ENCODE measurements at places on chromosomes 2 and 18.

DNA sequence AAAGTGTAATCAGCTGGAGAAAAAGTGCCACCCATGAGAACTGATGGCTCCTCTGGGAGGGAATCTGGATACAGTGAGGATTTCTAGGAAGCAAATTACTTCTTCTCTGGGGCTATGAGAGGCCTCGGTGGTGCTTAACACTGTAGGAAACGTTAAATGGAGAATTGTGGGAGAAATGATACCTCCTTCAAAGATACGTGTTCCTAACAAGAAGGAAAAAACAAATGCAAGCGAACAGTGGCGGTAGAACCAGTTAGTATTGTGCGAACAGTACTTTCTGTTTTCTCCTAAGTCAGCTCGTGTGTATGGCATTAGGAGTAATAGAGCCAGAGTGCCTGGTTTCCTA lies 587 bp upstream of the MTIF2 start:
- DNase-seq, result peak; percentile 46

- no peak for DNase-seq
These were observed 350.5 kb upstream of the ETAA1 start for GRCh38 chr2:67046591-67046990.

- no peak for DNase-seq
These were observed 18.9 kb upstream of the BAZ2B start for GRCh38 chr2:159635006-159635789.

GRCh38 chr2:149953627-149954026 lies 366.1 kb upstream of the MMADHC start:
- DNase-seq, result no peak

DNA sequence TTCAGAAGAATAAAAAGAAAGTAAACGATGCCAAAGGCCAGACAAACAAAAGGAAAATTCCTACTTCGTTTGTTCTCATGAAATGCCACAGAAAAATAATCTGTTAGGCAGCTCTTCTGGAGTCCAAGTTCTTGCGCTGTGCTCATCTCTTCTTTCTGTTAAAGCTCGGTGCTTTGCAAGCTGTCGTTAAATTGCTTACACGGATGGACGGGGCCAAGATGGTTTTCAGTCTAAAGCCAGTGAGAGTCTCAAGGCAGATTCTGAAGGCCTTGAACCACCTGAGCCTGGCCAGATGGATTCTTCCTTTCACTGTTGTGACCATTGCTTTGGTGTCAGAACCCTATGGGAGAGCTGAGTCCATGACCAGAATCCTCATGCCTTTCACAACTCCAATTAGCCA lies 97.6 kb upstream of the RMDN2 start:
- DNase-seq, result no peak

DNA sequence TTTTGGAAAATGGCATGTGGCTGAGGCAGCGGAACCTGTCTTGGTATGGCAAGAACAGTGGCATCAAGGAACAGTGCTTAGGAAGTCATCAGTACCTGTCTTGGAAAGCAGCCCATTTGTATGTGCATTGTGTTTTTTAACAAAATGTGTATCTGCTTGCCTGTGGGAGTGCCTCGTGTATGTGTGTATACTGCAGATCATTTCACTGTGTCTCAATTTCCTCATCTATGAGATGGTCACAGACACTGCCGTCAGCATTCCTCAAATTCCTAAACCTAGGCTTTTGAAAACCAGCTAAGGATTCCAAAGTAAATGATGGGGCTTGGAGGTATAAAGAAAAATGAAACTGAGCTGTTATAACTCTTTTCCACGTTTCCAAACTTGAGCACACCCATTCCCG lies 441.3 kb downstream of the RND3 start:
- no peak for DNase-seq

- peak; percentile 31 for DNase-seq
These were observed 57.1 kb downstream of the ADCYAP1 start for GRCh38 chr18:961644-962355.

DNA sequence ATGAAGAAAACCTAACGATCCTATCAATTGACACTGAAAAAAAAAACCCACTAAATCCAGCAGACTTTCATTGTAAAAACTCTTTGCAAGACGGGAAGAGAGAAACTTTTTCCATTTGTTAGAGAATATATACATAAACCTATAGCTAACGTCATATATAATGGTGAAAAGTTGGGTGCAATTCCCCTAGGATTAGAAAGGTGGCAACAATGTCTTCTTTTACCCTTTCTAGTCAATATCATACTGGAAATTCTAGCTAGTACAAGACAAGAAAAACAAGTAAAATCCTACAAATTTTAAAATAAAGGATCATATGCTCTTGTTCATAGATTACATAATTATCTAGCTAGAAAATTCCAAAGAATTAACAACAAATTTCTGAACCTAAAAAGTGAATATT lies 1596.5 kb upstream of the LRRTM1 start:
- DNase-seq, result no peak

- DNase-seq, result no peak
These were observed 251.3 kb downstream of the EIPR1 start for GRCh38 chr2:3126171-3126910.

GRCh38 chr2:60047944-60048525 lies 505.4 kb downstream of the BCL11A start:
- DNase-seq, result no peak

GRCh38 chr2:169229590-169229989 lies 132.7 kb downstream of the LRP2 start:
- no peak for DNase-seq

DNA sequence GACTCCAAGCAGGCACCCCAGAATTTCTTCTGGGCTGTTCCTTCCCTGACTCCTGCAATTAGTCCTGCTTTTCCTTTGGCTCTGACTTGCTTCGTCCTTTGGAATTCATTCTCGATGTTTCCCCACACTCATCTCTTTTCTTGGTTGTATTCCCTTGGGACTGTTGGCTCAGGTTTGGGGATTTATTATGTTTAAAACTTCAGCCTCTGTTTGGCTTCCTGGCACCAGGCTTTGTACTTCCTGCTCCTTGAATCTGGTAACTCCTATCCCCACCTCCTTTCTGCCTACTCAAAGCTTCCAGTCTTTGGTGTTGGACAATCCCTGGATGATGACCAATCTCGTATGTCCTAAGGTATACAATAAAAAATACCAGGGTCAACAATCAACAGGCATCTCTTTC lies 1.8 kb upstream of the KCNE4 start:
- DNase-seq, result no peak

- DNase-seq, result peak; percentile 44
These were observed 146.3 kb downstream of the RTN4 start for GRCh38 chr2:54903736-54904554.

- DNase-seq, result no peak
These were observed 32.7 kb upstream of the DPP4 start for GRCh38 chr2:162106746-162107145.

GRCh38 chr18:1585881-1586488 lies 681.3 kb downstream of the ADCYAP1 start:
- DNase-seq, result no peak

GRCh38 chr18:7886436-7886835 lies 319.3 kb downstream of the PTPRM start:
- no peak for DNase-seq

DNA sequence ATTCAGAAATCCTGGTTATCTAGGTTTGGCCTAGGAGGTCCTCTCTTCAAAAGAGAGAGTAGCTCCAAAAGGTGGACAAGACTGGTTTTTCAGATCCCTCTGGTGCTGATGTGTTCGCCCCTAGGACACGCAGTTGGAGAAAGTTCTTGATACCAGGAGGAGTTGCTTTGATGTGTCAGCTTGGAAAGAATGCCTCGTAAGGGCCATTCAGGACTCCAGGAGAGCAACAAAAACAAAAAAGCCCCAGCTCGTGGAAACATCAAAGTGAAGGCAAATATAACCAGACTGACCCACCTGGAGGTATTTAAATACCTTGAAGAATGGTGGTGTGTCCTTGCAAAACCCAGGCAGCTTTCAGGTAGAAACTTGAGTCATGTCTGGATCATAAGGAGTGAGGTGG lies 12.5 kb upstream of the LBH start:
- DNase-seq, result no peak

DNA sequence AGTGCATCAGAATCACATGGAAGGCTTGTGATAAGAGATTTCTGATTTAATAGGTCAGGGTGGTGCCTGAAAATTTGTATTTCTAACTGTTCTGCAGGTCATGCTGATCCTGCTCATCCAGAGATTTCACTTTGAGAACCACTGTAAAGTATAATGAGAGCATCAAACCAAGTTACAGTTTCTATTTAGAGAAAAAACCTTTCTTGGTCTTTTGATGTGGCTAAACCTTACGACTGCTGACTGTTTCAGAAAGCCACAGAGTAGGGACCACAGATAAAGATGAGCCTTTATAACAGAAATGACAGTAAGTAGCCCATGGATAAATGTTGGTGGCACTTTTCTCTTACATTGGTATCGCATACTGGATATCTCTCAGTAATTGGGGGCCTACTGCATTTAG lies 109.4 kb upstream of the FANCL start:
- no peak for DNase-seq

DNA sequence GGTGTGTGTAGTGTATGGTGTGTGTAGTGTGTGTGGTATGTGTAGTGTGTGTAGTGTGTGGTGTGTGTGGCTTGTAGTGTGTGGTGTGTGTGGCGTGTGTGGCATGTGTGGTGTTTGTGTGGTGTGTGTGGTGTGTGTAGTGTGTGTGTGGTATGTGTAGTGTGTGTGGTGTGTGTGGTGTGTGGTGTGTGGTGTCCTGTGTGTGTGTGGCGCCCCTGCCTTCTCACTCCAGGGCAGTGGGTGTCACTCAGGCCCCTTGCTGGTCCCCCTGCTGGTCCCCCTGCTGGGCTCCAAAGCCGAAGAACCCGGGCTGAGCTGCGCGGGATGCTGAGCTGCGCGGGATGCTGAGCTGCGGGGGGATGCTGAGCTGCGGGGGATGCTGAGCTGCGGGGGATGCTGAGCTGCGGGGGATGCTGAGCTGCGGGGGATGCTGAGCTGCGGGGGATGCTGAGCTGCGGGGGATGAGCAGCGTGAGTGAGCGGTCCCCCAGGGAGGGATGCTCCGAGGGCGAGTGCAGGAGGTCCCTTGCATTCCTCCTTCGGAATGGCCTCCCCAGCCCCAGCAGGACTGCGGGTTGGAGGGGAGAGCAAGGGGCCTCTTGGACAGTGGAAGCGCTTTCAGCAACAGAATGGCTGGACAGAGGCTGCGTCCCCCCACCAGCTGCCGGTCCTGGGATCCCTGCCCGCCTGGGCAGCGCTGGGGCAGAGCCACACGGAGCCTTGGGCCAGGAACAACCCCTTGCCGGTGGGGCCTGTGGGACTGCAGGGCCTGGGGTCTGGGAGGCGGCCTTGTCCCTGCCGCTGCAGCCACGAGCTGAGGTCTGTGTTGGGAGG lies 3.4 kb upstream of the RTP5 start:
- peak; percentile 43 for DNase-seq

GRCh38 chr2:214379227-214379626 lies 31.6 kb upstream of the VWC2L start:
- no peak for DNase-seq

DNA sequence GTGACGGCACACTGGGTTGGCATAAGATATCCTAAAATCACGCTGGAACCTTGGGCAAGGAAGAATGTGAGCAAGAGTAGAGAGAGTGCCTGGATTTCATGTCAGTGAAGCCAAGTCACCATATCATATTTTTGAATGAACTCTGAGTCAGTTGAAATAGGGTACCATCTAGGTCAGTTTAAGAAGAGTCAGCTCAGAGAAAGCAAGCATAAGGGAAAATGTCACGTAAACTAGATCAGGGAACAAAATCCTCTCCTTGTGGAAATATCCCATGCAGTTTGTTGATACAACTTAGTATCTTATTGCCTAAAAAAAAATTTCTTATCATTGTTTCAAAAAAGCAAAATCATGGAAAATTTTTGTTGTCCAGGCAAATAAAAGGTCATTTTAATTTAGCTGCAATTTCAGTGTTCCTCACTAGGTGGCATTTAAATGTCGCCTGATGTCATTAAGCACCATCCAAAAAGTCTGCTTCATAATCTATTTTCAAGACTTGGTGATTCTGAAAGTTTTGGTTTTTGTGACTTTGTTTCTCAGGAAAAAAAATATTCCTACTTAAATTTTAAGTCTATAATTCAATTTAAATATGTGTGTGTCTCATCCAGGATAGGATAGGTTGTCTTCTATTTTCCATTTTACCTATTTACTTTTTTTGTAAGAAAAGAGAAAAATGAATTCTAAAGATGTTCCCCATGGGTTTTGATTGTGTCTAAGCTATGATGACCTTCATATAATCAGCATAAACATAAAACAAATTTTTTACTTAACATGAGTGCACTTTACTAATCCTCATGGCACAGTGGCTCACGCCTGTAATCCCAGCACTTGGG lies 19.6 kb downstream of the RSAD2 start:
- DNase-seq, result no peak

GRCh38 chr2:159855143-159855542 lies 57.1 kb upstream of the CD302 start:
- DNase-seq, result no peak

GRCh38 chr2:226073496-226074160 lies 674.1 kb downstream of the NYAP2 start:
- no peak for DNase-seq

DNA sequence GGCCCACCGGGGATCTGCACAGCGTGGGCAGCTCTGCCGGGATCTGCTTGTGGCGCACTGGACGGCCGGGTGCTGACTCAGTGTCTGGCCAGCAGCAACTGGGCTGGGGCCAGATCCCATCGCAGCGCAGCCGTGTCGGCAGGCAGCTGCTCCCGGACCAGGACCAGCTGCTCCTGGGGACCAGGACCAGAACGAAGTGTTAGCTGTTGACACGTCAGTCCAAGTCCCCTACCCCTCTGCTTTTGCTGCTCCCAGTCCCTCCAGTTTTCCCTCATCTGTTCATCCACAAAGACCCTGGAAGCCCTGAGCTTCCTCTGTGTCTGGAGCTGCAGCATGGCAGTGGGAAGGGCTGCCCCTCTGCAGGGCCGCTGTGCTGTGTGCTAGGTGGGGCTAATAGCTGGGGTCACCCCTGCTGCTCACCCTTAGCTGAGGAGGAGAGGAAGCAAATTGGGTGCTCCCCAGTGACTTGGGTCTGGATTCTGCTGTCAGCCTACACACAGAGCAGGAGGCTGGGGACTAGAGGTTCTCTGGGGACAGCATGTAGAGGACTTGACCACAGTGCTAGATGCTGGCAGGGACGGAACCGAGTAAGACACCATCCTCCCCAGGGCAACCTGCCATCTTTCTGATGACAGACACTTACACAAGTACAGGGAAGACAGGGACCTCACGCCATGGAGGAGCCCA lies 16.9 kb upstream of the KIF1A start:
- DNase-seq, result peak; percentile 24

DNA sequence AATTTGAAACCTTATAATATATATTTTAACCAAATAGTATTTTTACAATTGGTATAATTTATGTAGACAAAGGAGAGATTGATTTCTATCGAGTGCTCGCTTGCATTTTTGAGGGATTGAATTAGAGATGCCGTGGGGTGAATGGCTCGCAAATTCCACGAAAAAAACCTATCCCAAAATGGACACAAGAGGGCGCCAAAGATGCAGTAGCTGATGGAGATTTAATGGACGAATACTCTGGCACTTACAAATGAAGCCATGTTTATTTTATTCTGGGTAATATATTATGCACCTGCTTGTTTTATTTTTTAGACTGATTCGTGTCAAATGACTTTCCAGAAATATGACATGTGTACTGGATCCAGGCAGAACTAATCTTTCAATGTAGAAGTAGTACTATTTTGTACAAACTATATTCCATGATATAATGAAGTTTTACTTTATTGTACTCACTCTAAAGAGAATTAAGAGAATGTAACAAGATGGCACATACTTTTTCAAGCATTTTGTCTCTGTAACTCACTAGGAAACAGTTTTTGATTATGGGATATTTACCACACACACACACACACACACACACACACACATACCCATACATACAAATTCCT lies 505.4 kb downstream of the PLCL1 start:
- no peak for DNase-seq

GRCh38 chr2:135532581-135532980 lies 1.3 kb downstream of the R3HDM1 start:
- no peak for DNase-seq
